Adrenal gland (tissue), 19 donors: ENCODE measurements at places on chromosomes 3 and 15. TPM values are rescaled to one million over a fixed set of nuclear protein-coding genes. Genes with fewer than 3 reads are reported as not detected.
A peak's percentile ranks its signal among the peaks of the same experiment; 100 is the strongest.

DNA sequence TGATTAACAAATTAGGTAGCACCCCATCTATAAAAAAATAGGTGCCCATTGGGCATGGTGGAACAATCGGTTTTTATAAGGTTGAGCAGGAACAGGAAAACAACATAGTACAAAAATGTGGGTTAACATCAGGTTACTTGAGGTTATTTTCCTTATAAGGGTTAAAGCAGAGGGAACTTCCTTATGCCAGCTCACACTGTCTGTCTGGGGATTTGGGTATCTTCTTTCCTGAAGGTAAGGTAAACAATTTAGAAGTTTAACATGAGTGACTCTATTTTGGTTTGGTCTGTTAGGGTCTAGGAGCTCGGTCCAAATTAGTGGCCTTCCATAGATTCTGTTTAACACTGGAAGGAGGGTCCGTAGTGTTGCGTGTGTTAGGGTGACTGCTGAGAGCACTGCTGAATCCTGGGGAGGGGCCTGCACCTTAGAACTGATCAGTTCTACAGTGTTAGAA is 14.7 kb downstream of the CHD2 start:
- peaks cover 32% of the 10 kb centered on the region for H3K4me1 ChIP-seq
- no peak for DNase-seq
- H3K4me3 ChIP-seq = no peak overlapping the region
- H3K27ac ChIP-seq = peak overlapping the region; percentile 81

GRCh38 chr15:28128031-28128430 is 28.9 kb upstream of the OCA2 start:
- H3K27ac ChIP-seq = no peak overlapping the region
- no peak for DNase-seq
- H3K36me3 ChIP-seq = no peaks in the 10 kb centered on the region
- H3K27me3 ChIP-seq = no peaks in the 10 kb centered on the region
- H3K4me1 ChIP-seq = peaks cover 2% of the 10 kb centered on the region
- H3K4me3 ChIP-seq = no peak overlapping the region

DNA sequence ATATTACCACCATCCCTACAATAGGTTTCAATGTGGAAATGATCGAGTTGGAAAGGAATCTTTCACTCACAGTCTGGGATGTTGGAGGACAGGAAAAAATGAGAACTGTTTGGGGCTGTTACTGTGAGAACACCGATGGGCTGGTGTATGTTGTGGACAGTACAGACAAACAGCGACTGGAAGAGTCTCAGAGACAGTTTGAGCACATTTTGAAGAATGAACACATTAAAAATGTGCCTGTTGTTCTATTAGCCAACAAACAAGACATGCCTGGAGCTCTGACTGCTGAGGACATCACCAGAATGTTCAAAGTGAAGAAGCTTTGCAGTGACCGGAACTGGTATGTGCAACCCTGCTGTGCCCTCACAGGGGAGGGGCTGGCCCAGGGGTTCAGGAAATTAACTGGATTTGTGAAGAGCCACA is 510 bp downstream of the ARL14 start:
- no peaks in the 10 kb centered on the region for H3K27me3 ChIP-seq
- H3K27ac ChIP-seq = no peak overlapping the region
- DNase-seq = no peak
- H3K36me3 ChIP-seq = no peaks in the 10 kb centered on the region
- no peaks in the 10 kb centered on the region for H3K4me1 ChIP-seq
- H3K4me3 ChIP-seq = no peak overlapping the region

DNA sequence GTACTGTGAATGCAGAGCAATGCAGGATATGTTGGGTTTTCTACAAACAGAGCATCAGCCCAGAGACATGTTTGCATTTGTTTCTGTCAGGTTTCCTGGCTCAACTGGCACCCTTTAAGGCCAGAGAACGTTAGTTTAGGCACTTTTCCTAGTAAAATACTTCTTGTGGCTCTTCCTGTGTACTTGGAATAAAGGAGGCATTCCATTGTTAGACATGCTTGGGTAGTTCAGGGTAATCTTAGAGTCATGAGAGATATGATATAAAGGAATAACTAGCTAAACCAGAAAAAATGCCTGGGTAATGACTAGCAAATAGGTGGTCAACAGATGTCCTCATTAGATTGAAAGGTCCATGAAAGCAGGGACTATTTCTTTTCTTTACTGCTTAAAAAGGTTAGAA is 60.4 kb upstream of the RBM5 start:
- no peaks in the 10 kb centered on the region for H3K36me3 ChIP-seq
- H3K4me1 ChIP-seq = no peaks in the 10 kb centered on the region
- no peaks in the 10 kb centered on the region for H3K27me3 ChIP-seq
- no peak for DNase-seq

- H3K4me1 ChIP-seq = no peaks in the 10 kb centered on the region
- H3K36me3 ChIP-seq = no peaks in the 10 kb centered on the region
- DNase-seq = no peak
- H3K27me3 ChIP-seq = no peaks in the 10 kb centered on the region
- no peak overlapping the region for H3K27ac ChIP-seq
Observed at GRCh38 chr3:186383026-186383993, 21.3 kb upstream of the DGKG start.

DNA sequence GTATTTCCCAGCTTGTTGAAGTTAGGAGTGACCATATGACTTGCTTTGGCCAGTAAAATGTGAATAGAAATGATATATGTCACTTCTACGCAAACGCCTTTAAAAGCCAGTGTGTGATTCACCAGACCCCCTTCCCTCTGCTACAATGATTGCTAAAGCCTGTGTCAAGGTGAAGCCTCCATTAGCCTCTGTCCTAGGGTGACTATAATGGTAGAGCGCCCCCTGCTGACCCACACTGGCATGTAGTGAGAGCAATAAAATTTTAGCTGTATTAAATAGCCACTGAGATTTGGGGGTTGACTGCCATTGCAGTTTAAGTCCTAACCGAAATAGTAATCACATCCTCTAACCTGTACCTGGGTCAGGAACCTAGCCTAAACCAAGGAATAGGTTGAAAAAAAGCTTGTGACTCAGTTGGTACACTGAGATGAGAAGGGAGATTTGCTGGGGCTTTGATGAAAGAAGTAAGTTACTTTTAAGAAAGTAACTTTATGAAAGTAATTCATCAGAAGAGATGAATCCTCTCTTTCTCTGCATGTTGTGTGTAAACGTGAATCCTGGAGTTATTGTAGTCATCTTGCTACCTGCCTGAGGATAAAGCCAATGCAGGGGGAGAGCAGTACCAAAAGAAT is 52.6 kb downstream of the GTF2E1 start:
- no peaks in the 10 kb centered on the region for H3K36me3 ChIP-seq
- H3K4me3 ChIP-seq = no peak overlapping the region
- no peak overlapping the region for H3K27ac ChIP-seq
- DNase-seq = peak; percentile 95

DNA sequence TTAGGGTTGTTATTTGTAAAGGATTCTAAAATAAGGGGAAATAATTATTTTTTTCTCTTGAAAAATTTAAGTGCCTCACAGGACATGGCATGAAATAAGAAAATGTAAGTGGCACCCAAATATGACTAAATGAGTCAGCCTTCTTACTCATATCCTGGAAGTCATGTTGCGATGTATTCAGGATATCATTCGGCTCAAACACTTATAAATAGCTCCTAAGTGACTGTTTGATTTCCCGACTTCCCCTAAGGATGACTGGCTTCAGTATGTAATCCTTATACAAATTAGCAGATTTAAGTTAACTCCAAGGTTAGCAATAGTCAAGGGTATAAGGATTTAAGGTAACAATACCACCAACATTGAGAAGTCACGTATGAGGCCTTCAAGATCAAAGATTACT is 57.3 kb upstream of the OSTN start:
- no peak for DNase-seq
- H3K27ac ChIP-seq = no peak overlapping the region
- H3K27me3 ChIP-seq = no peaks in the 10 kb centered on the region
- no peaks in the 10 kb centered on the region for H3K36me3 ChIP-seq
- no peaks in the 10 kb centered on the region for H3K4me1 ChIP-seq

Gene GCSAM
- total RNA-seq = not detected

Gene CLDN18
- total RNA-seq = not detected

Gene CCDC33
- total RNA-seq = 0.63 TPM

Gene GRIP2
- total RNA-seq = 2.1 TPM

Gene SLC27A2
- total RNA-seq = 0.22 TPM
